ENCODE measurements at places on chromosomes 2 and 18. TPM values are rescaled to one million over a fixed set of nuclear protein-coding genes. Genes with fewer than 3 reads are reported as not detected.

- DNase-seq: no peak
Measured at GRCh38 chr18:47404845-47405244, 153.4 kb upstream of the SKOR2 start.

DNA sequence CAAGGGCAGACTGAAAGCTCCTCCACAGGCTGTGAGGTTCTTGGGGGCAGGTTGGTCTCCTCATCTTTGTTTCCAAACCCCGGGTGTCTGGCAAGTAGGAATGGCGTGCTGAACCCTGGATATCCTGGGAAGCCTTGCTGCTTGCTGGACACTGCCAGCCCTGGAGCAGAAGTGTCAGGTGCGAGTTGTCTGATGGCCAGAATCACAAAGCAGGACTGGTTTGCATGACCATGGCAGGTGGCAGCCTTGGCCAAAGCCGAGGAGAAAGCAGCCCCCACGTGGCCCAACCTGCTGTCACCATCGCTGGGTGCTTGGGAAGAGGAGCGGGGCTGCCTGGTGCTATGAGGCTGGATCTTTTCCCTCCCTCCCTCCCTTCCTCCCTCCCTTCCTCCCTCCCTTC lies 309.5 kb upstream of the HS6ST1 start:
- no peak for DNase-seq

DNA sequence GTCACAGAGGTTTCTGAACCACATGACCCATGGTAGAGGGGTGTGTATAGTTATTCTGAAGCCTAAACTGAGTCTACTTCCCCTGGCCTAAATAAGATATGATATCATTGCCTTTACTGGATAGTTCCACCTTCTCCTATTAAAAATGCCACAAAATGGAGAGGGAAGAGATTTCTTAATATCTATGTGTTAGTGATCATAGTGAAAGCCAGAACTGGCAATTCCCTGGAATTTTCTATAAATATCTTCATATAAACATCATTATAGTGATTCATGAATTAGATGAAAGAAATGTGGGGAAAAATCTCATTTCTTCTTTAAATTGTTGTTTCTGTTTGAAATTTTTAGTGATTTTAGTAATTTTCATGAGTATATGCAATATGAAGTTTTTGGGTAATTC lies 45.8 kb downstream of the TSHZ1 start:
- no peak for DNase-seq

The FOXD4L1 gene
- not detected for total RNA-seq

The GCC2 gene
- total RNA-seq: 15.4 TPM

GRCh38 chr2:71690876-71691475 lies 237.6 kb downstream of the DYSF start:
- no peak for DNase-seq

The TEX44 gene
- not detected for total RNA-seq

GRCh38 chr2:49798570-49798969 lies 644.3 kb upstream of the FSHR start:
- no peak for DNase-seq

DNA sequence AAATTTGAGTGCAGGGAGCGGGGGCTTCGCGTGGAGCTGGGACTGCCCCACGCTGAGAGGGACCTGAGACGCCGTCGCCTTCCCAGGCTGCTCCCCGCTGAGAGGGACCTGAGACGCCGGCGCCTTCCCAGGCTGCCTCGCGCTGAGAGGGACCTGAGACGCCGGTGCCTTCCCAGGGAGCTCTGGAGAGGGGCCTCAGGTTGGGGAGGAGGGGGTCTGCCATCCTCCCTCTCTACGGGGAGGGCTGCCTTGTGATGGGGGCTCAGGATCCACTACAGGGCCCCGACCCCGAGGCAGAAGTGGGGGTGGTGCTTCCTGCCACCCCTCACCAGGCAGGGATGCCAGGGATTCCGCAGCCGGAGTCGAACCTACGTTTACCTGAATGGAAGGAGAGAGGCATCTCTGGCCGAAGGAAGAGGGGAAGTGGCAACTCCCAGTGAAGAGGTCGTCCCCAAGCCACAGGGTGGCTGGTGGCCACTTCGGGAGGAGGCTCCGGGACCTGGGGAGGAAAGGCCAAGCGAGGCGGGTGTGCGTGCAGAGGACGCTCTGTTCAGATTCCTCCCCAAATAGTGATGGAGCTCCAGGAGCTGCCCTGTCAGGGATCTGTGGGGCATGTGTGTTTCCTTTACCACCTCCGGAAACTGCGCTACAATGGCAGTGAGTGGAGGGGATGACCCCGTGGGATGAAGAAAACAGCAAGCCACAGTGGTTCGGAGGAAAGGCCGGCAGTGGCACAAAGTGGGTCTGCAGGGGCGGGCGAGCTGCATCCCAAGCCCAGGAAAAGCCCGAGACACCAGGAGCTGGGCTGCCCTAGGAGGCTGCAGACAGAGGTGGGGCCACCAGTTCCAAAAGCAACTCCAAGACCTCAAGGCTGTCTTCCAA lies 108.2 kb upstream of the CTDP1 start:
- no peak for DNase-seq

DNA sequence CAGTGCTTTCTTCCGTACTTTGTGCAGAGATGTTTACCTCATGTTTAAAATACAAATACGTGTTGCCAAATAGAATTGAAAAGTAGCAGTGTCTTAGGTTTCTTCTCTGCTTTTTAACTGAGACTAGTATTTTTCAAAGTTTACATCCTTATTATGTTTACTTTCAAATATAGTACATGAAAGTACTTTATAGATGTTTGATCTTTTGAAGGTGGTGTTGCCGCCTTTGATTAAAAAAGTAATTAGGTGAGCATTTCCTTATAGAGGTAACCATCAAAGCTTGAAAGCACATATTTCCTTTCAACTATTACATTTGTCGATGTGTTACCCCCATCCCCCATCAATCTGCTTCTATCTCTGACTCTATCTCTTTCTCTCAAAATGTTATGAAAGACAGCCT lies 87.0 kb downstream of the CERS6 start:
- no peak for DNase-seq

DNA sequence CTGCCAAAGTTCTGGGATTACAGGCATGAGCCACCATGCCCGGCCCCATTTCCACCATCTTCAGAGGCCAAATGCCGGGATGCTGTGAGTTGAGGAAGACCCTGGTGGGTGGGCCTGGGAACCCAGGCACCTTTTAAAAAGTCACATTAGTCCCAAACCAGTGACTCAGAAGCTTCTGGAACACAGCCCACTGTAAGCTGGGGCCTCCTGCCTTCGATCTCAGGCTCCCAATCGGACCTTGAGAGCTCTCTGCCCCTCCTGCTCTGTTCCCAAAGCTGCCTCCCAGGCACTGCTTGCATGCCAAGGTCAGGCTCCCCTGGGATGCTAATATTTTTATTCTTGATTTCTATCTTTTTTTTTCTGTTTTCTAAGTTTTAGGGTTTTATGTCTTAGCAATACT lies 4.2 kb downstream of the ADCY3 start:
- DNase-seq: no peak

The ERCC3 gene
- 45.5 TPM for total RNA-seq

DNA sequence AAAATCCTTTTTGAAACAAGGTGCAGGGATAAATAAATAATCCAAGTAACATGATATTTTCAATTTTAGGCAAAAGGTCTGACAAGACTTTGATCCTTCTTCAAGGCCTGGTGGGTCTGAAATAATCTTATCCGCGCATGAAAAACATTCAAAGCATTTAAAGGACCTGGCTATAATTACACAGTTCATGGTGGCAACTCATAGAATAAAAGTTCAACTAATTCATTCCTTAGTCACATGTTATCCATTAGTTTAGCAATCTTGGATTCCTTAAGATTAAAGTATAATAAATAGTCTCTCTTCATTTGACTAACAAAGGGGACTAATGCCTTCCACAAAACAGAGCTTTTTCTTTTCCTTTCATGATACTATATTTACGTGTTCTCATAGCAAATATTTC lies 21.0 kb upstream of the SLC38A11 start:
- no peak for DNase-seq

DNA sequence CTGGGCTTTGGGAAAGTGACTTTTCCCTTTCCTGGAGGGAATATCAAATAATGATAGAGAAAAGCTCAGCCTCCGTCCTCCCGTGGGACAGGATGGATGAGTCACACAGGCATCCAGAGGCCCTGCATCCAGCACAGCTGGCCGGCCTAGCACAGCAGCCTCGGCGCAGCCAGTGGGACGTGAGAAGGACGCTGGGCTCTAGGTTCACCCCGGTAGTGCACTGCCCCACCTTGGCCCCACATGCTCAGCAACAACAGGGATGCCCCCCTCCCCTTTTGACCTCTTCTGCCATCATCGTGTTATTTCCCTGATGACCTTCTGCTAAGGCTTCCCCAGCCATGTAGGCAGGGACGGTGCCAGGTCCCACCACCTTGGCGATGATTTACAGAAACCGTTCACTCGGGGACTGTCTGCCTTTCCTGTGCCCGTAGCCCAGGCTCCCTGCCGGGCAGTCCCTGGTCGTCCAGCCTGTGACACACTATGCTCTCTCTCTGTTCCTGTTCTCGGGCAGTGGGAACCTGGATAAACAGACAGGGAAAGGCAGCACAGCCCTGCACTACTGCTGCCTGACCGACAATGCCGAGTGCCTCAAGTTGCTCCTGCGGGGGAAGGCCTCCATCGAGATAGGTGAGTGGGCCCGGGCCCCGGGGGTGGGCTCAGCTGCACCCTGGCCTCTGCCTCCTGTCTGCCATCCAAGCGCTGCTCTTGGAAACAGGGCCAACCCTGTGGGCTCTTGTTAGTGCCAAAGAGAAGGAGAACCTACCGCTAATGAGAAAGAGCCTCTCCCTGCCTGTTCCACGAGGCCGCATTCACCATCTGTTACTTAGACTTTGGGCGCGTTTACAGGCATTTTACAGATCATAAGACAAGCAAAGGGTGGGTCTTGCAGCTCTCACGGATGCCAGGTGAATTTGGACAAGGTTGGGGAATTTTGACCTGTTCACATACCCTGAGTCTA lies 44.6 kb downstream of the ITGB1BP1 start:
- peak; percentile 89 for DNase-seq

- no peak for DNase-seq
Measured at GRCh38 chr2:100812116-100812515, 7.8 kb upstream of the NPAS2 start.

The C1QL2 gene
- total RNA-seq: not detected

The TMEM18 gene
- 32.6 TPM for total RNA-seq

DNA sequence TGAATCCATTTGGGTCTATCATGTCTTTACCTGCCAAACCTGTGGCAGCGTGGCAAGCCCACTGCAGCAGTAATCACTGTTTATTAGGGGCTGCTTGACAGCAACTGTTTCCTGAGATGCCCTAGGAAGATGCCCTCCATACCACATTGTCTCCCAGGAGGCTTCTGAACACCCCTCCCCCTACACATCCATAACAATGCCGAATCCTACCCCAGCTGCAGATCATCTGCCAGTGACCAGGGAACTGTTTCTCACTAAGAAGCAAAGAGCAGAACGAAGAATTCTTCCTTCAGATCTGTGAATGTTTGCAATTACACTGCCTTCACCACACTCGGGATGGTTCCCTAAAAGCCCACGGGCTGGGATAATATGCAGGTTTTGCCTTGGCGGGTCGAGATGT lies 127.8 kb downstream of the VIT start:
- DNase-seq: no peak

DNA sequence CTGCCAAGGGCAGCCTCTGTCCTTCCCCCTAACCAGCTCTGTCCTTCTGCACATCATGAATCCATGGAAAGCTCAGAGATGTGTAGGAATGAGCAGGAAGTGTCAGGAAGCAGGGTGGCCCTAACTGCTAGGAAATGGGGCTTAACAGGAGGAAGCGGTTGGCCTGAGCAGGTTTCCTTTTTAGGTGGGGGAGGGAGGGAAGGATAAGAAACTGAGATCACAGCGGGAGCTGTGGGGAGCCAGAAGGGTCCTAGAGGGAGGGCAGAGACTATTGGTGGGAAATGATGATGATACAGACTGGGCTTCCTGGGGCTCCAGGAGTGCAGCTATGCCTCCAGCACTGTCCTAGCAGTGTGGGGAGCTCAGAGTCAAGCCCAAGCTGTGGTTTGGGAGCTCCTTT lies 182.0 kb downstream of the SH3BP4 start:
- DNase-seq: no peak

- peak; percentile 55 for DNase-seq
Measured at GRCh38 chr2:233386382-233387041, 32.2 kb downstream of the DGKD start.

DNA sequence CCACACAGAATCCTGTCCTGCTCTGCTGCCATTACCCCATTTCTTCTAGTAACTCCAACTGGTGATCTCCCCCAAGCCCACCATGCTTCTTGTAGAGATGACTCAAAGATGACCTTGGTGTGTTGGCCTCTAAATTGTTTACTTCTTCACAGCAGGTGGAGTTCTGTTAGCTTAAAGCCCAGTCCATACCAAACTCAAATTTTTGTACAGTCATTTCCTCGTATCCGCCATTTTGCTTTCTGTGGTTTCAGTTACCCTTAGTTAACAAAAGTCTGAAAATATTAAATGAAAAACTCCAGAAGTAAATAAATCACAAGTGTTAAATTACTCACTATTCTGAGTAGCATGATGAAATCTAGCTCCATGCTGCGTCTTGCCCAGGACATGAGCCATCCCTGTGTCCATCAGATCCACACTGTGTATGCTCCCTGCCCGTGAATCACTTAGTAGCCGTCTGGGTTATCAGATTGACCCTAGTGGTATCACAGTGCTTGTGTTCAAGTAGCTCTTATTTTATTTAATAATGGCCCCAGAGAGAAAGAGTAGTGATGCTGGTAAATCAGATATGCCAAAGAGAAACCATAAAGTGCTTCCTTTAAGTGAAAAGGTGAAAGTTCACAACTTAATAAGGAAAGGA lies 133.3 kb upstream of the NOL4 start:
- DNase-seq: peak; percentile 43

- no peak for DNase-seq
Measured at GRCh38 chr2:129730979-129731378, 248.5 kb upstream of the RAB6C start.

The WDSUB1 gene
- 9.4 TPM for total RNA-seq

The LRRC30 gene
- not detected for total RNA-seq

The INO80D gene
- 4.2 TPM for total RNA-seq

GRCh38 chr2:235658351-235659174 lies 164.7 kb downstream of the AGAP1 start:
- no peak for DNase-seq

- DNase-seq: peak; percentile 21
Measured at GRCh38 chr2:50952596-50952995, 79.3 kb downstream of the NRXN1 start.

DNA sequence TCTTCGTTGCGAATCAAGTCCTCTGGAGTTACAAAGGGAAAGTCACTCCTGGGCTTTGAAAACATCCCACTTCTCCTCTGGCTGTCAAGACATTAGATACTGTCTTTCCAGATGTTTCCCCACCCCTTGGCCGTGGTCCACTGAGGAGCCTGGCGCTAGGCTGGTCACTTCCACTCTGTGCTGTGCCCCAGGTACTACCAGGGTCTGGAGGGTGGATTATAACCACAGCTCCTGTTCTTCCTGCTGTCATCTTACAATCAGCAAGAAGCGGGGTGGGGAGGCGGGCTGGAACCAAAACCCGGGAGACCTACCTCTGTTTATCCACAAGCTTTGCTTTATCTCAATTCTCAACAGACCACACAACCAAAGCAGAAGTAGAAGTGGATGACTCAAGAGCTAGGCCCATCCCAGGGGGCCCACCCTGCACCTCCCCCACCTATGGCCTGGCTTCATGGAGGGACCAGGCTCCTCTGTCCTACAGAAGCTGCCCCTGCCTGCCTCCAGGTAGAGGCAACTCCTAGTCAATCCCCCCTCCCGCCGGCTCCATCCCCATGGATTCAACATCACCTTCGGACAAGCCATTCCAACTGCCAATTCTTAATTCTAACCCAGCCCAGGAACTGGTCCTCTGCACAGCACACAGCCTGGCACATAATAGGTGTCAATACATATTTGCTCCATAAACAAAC lies 17.8 kb downstream of the SMAD7 start:
- no peak for DNase-seq
